Stimulated activated CD4-positive, alpha-beta T cell treated with anti-CD3 and anti-CD28 coated beads, Interleukin-1b, Interleukin-23, amount 100 ng/mL, for 1 hour (primary cell): ENCODE measurements at places on chromosomes 7 and 10.

GRCh38 chr7:49927631-49928030, 154.2 kb downstream of the VWC2 start:
- DNase-seq, result no peak

DNA sequence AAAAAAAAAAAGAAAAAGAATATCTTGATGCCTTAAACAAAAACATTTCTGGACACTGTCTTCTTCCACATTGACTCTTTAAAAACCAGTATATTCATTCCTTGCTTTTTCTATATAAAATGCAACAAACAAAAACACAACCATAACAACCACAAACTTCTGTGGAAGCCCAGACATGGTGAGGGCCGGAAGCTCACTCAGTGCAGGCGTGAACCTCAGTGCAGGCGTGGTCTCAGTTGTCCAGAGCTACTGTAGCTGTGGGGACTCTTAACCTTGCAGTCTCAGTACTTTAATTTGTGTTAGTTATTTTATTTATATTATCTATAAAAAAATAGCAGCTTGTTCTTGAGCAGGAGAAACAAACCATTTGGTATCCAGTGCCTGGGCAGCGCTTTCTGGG, 131.8 kb downstream of the DOCK1 start:
- no peak for DNase-seq

DNA sequence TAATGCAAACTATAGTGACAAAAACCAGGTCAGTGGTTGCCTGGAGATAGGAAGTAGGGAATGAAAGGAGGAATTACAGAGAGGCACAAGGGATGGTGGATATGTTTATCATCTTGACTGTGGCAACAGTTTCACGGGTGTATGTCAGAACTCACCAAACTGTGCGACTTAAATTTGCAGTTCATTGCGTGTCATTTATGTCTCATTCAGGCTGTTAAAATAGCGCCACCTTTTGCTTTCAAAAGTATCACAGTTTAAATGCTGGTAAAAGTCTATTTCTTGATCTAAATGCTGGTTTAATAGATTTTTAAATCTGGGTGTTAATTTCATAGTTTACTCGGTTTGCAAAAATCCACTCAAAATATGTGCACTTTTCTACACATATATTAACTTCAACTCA, 51.0 kb downstream of the PTTG1IP2 start:
- DNase-seq, result no peak

DNA sequence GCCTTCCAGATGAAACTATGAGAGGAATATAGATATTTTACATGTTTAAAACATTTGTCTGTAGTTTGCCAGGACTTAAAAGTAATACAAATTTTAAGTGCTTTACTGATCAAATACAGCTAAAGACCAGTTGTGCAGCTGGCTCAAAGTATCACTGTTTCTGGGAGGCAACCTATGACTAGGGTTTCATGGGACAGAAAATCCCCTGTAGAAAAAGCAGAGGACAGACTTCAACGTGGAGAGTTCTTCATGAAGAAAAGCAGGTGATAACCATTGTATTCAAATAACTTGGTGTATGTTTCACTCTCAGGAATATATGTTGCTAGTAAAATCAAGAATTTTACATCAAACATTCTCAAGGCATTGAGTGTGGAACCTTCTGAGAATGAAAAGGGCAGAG, 40.9 kb downstream of the PTER start:
- no peak for DNase-seq

DNA sequence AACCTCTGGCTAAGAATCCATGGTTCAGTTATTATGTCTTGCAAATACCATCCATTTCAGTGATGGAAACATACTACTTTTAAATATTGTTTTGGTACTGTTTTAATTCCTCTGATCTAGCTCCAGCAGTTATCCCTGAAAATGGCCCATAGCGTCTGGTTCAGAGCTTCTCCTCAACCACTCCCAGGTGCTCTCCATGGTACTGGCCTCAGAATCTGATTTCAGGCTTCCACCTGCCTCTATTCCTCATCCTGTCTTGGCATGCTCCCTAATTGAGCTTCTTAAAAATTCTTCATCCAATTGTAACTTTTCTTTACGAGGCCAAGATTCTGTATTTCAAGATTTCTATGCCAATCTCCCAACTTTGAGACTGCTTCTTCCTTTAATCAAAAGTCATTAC, 236.3 kb downstream of the HTR7 start:
- DNase-seq, result no peak

- no peak for DNase-seq
Measured at GRCh38 chr10:80277016-80277415, 12.4 kb downstream of the MAT1A start.

GRCh38 chr7:24842449-24843241, 85.4 kb upstream of the GSDME start:
- no peak for DNase-seq

- no peak for DNase-seq
Measured at GRCh38 chr10:88525371-88526069, 57.6 kb downstream of the RNLS start.

- no peak for DNase-seq
Measured at GRCh38 chr7:100155553-100156317, 2.8 kb downstream of the TRAPPC14 start.

GRCh38 chr7:2878306-2878705, 34.2 kb upstream of the GNA12 start:
- no peak for DNase-seq
